Uterine smooth muscle cell (primary cell): ENCODE measurements at places on chromosomes 16 and 17. TPM values are rescaled to one million over a fixed set of nuclear protein-coding genes. Genes with fewer than 3 reads are reported as not detected.

The SLC13A2 gene
- not detected in 2 replicates for total RNA-seq

The PIMREG gene
- total RNA-seq: 20.7 and 52.6 TPM in 2 replicates

The CCL7 gene
- 0.89 TPM in 1 of 2 replicates, not detected in the other for total RNA-seq

The C1QTNF1 gene
- total RNA-seq: 4.8 and 21.0 TPM in 2 replicates

The CCL2 gene
- 6.3 and 12.0 TPM in 2 replicates for total RNA-seq

The PLLP gene
- 0.12 TPM in 1 of 2 replicates, not detected in the other for total RNA-seq

The ARHGAP44 gene
- total RNA-seq: 1.7 and 1.9 TPM in 2 replicates

The MPP2 gene
- 2.1 and 3.9 TPM in 2 replicates for total RNA-seq

The SLC12A3 gene
- total RNA-seq: under 0.01 TPM in 1 of 2 replicates, not detected in the other

The TIGD7 gene
- 6.3 and 6.4 TPM in 2 replicates for total RNA-seq

The FBXW10B gene
- total RNA-seq: 0.62 and 0.89 TPM in 2 replicates

The HEXD gene
- 11.0 and 13.5 TPM in 2 replicates for total RNA-seq

The ERI2 gene
- total RNA-seq: 29.6 and 67.8 TPM in 2 replicates

The CD7 gene
- not detected in 2 replicates for total RNA-seq

The ARL5C gene
- not detected in 2 replicates for total RNA-seq

The SPATA22 gene
- not detected in 2 replicates for total RNA-seq

The C17orf78 gene
- not detected in 2 replicates for total RNA-seq

The CD19 gene
- total RNA-seq: not detected in 2 replicates

The NLRC3 gene
- under 0.01 TPM in 1 of 2 replicates, not detected in the other for total RNA-seq

The GRAP gene
- total RNA-seq: under 0.01 and 0.11 TPM in 2 replicates

The TP53TG3 gene
- total RNA-seq: not detected in 2 replicates

The DPEP2NB gene
- total RNA-seq: not detected in 2 replicates

The KCNH6 gene
- total RNA-seq: not detected in 2 replicates

The CYGB gene
- total RNA-seq: 9.5 and 18.1 TPM in 2 replicates

The GPATCH8 gene
- total RNA-seq: 22.6 and 24.2 TPM in 2 replicates

The CES1 gene
- total RNA-seq: 0.22 and 1.00 TPM in 2 replicates

The TPSG1 gene
- 0.37 TPM in 1 of 2 replicates, not detected in the other for total RNA-seq

The CACNA1H gene
- 22.6 and 57.2 TPM in 2 replicates for total RNA-seq

The ITGB4 gene
- total RNA-seq: under 0.01 and 0.62 TPM in 2 replicates

The IRX5 gene
- total RNA-seq: not detected in 2 replicates

The NOS2 gene
- not detected in 2 replicates for total RNA-seq

The TRAF7 gene
- total RNA-seq: 46.6 and 52.6 TPM in 2 replicates

The FOXF1 gene
- 7.2 and 12.2 TPM in 2 replicates for total RNA-seq

The SNAI3 gene
- 0.11 and 0.12 TPM in 2 replicates for total RNA-seq

The EVPL gene
- total RNA-seq: 0.12 and 0.22 TPM in 2 replicates

The TMEM106A gene
- total RNA-seq: 2.9 and 3.5 TPM in 2 replicates

The PLK1 gene
- 16.6 and 49.4 TPM in 2 replicates for total RNA-seq

The HOXB1 gene
- total RNA-seq: not detected in 2 replicates

The SPHK1 gene
- total RNA-seq: 73.4 and 79.2 TPM in 2 replicates

The ATP5PD gene
- total RNA-seq: 293 and 304 TPM in 2 replicates

The GRAPL gene
- total RNA-seq: not detected in 2 replicates

The PRKCB gene
- total RNA-seq: 1.00 and 2.4 TPM in 2 replicates

The ZP2 gene
- not detected in 2 replicates for total RNA-seq

The KRTAP2-2 gene
- total RNA-seq: not detected in 2 replicates

The CA4 gene
- not detected in 2 replicates for total RNA-seq
